Hematopoietic multipotent progenitor cell treated with erythropoietin and hydrocortisone succinate and interleukin-3 and kit ligand, for 15 days (in vitro differentiated cells): ENCODE measurements at places on chromosomes 5 and 9.

DNA sequence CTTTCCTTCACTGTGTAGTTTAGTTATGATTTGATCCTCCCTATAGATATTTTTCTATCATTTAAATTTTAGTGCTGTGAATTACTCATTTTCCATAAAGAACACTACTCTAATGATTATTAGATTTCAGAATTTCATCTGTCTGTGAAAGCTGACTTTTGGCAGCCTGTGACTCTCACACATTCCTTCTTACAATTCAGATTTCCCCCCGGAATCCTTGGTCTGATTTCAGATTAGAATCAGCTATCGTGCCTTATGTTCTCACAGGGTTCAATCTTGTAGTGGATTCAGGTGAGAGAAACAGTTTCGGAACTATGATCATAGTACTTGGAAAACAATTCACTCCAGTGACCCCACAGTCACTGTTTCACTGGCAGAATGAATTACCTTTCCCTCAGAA, 26.2 kb downstream of the ZNF474 start:
- no peak for DNase-seq

- no peak for DNase-seq
These were observed 30.5 kb upstream of the EEIG1 start for GRCh38 chr9:128011071-128011817.

DNA sequence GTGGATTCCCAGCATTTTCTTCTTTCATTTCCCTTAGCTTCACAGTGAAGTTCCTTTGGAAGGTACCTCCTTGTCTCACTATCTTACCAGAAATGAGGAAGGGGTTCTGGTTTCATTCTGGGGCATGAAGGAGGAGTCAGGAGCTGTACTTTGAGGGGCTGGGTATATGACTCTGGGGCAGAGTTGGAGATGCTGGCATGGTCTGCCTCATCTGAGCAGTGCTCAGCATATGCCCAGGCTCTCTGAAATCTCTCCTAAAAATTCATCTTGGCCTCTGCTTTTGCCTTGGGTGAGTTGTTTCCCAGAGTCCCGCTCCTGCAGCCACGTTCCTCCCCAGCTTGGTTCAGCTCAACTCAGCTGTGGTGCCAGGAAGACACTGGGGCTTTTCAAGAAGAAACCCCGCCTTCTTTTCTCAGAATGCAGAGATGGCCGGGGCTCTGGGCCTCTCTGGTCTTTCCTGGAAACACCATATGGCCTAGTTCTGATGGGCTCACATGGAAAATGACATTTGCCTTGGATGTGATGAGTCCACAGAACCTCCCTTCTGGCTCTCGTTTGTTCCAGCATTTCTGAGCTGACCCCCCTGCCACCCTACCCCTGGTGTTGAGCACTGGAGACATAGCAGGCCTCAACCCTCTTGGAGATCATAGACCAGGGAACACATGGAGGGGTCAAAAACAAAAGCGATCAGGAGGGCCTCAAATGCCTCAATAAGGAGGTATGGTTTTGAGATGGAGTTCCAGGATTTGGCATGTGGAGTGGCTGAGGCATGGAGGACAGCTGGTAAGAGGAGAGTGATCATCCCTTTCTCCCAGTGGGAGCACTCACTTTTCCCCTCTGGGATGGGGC, 12.0 kb upstream of the TGFBR1 start:
- peak; percentile 67 for DNase-seq

DNA sequence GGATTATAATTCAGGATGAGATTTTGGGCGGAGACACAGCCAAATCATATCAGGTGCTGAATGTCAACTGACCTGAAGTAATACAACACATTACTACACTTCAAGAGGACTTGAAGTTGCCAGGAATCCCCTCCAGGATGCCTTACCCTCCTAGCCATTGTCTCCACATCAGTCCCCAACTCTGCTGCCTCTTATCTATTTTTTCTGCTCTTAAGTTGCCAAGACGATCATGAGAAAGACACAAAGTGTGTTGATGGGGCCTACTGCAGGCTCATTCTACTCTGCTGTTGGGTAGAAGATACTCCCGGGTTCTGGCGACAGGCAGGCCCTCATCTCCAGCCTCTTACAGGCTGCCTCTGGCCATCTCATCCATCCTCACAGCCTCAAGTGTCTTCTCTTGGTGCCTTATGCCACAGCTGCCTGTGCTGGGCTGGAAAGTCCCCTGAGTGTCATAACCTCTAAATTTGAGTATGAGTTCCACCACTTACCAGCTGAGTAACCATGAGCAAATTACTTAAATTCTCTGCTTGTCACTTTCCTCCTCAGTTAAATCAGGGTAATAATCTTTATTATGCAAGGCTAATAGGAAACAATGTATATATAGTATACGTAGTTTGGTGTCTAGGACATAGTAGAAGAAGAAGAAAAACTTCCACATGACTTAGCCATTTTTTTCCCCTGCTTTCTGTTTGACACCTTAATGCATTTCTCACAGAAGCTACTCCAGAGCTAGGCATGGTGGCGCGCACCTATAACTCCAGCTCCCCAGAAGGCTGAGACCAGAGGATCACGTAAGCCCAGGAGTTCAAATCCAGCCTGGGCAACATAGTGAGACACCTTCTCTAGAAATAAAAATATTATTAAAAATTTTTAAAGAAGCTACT, 73.0 kb upstream of the SNX2 start:
- DNase-seq = no peak

GRCh38 chr5:55680353-55680752, 31.8 kb downstream of the SLC38A9 start:
- no peak for DNase-seq

DNA sequence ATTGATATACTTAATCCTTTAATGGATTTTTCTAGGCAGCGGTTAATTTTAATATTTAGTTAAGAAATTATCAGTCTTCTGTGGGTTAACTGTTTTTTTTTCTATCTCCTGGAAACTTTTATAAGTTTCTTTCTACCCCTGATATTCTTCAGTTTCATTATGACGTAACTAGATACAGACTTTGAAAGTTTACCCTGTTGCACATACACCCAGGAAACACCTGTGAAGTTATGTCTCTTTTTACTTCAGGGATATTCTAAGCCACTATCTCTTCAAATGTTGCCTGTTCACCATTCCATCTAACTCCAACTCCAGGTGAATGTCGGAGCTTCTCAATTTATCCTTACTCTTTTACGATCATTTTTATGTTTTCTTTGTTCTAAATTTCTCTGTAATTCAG, 329.0 kb downstream of the ICE1 start:
- DNase-seq = no peak
